Activated gamma-delta T cell treated with Interleukin-2 at 50 U/mL for 16 hours (primary cell): ENCODE measurements at places on chromosomes 12 and 14.

GRCh38 chr12:101963697-101964096 is 86.3 kb downstream of the DRAM1 start:
- DNase-seq, result no peak

- DNase-seq, result no peak
Measured at GRCh38 chr14:94914191-94914590, 144.3 kb upstream of the GSC start.

DNA sequence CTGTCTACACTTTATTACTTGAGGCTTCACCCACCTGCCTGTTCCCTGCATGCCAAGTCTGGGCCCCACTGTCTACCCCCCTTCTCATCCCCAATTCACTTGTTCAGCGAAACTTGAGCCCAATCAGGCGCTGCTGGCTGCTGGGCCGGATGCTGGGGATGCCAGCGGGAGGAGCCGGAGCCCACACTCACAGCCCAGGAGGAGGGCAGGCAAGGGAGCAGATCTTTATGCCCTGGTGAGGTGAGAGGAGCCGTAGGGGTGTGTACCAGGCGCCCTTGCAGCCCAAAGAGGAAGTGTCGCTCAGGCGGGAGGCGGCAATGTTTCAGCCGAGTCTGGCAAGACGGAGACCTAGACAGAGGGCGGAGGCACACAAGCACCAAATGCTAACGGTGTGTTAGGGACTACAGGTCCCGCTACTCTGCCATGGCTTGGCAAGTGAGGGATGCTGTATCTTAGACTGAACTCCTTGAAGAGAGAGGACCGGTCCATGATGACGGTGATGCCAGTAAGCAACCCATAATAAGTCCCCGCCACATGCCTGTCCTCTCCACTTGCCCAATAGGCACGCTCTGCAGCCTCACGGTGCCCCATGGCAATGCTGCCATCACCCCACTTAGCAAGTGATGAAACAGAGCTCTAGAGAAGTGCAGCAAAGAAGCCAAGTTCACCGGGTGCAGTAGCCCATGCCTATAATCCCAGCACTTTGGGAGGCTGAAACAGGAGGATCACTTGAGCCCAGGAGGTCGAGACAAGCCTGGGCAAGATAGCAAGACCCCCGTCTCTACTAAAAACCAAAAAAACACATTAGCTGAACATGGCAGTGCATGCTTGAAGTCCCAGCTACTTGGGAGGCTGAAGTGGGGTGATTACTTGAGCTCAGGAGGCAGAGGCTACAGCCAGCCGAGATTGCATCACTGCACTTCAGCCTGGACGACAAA is 41.6 kb downstream of the LRRC74A start:
- DNase-seq, result peak; percentile 38

GRCh38 chr12:40745386-40745785 is 53.1 kb downstream of the CNTN1 start:
- DNase-seq, result no peak

DNA sequence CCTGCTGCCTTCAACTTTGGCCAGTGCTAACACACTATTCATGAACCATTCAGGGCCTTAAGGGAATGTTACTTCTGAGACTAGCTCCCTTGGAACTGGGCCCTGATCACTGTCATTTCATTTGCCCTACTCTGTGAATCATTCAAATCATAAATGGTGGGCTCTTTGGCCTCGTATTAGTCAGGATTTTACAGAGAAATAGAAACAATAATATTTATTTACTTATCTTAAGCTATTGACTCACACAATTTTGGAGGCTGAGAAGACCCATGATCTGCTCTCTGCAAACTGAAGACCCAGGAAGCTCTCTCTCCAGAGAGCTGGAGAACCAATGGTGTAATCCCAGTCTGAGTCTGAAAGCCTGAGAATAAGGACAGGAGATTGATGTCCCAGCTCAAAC is 398.5 kb downstream of the LRIG3 start:
- DNase-seq, result no peak

DNA sequence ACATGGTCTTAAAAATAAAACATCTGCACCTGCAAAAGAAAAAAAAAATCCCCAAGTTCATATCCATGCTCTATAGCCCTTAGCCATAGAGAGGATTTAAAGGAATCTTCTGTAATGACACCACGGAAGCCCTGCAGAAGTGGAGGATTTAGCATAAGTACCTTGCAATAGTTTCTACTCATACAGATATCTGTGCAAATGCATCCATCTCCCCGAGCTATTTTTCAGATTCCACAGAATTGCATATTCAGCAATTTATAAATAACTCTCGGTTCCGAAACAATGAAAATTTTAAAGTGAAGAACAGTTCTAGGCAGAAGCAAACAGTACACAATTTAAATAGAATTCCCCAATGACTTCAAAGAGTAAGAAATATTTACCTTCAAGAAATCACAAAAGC is 424 bp downstream of the IGF1 start:
- no peak for DNase-seq
